NCI-H1694 treated with DMSO at 0.1 percent for 48 hours (cell line): ENCODE measurements at places on chromosomes 13 and 19.

GRCh38 chr13:30806784-30807183 is 71.4 kb downstream of the ALOX5AP start:
- DNase-seq = no peak

- no peak for DNase-seq
These were observed 144.1 kb downstream of the DPF1 start for GRCh38 chr19:38079926-38080380.

GRCh38 chr19:46787331-46788261 is 798 bp downstream of the SLC1A5 start:
- no peak for DNase-seq

- DNase-seq = peak; percentile 64
These were observed 6.0 kb upstream of the PRR19 start for GRCh38 chr19:42295831-42296525.

GRCh38 chr13:96020931-96021330 is 32.3 kb downstream of the UGGT2 start:
- DNase-seq = no peak

- no peak for DNase-seq
These were observed 2.3 kb upstream of the HIF3A start for GRCh38 chr19:46294494-46294893.

DNA sequence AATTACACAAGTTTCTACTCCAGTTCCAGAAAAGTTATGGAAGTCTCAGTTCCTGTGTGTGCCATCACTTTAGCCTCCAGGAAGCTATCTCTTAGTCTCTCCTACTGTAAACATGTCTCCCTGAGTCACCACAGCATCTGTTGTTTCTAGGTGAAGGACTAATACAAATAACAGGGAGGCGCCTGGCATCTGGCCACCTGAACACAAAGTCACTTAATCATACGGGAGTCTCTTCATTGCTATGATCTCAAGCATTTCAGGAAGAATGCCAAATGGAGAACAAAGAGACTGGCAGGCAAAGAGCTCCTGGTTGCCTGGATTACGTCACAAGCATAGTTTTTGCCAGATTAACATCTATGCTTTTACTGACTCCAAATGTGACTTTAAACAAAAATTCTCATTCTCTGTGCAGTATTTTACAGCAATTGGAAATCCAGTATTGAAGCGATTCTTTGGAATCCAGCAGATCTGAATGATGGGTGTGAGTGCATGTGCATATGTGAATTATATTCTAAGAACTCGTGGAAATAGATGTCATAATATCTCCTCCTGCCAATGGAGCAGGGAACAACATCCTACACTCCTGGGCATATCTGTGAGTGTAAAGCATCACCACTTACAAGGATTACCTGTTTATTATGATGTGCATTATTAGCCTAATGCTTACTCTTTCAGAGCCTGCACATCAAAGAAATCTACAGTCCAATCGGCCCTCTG is 572.8 kb downstream of the PCDH9 start:
- peak; percentile 93 for DNase-seq

DNA sequence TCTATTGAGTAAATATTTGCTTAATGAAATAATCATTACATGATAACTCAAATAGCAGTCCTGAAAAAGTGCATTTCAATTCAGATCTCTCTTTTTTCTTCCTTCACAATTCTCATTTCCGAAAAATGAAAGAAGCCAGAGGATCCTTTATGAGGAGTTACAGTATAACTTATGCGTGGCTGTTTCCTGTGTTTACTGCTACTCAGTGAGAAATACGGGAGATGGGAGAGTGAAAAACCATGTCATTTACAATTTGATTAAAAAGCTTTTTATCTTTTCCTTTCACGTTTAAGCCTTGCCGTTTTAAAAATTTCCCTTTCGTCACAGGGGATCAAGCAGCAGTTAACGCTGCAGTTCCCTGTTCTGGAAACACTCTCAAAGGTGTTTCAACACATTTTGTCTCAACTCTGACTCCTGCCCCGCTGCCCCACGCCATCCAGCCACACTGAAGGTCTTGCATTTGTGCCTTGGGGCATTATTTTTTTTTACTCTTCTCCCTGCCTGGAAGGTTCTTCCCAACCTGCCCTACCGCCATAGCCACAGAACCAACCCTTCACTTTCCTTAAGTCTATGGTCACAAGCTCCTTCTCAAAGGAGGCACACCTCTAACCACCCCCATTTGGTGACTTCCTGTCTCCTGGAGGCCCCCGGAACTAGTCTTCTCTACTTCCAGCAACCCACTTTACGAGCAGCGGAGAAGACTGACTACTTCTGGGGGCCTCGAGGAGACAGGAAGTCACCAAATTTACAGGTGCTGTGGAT is 17.0 kb downstream of the KL start:
- no peak for DNase-seq

- no peak for DNase-seq
These were observed 493 bp downstream of the YIPF2 start for GRCh38 chr19:10927730-10928562.

GRCh38 chr13:30618186-30618929 is 638 bp downstream of the USPL1 start:
- DNase-seq = no peak
